Spleen (tissue), 13 donors: ENCODE measurements at places on chromosomes 5 and 9.

DNA sequence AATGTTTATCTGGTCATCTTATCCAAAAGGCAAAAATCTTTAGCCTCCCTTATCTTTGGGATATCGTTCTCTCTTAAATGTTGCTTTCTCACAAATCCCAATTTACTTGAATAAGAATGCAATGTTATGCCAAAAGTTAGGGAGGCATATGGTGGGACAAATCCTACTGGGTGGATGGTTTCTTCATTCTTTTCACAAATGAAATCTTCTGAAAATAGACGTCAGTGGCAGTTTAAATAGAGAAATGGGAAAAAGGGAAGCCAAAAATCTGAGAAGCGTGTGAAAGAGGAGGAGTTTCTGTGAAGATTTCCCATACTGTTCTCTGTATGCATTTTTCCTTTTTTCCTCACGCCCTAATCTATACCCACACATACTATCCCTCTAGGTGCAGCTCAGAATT lies 2.5 kb upstream of the PCDHAC1 start:
- no peak overlapping the region for H3K27ac ChIP-seq
- H3K36me3 ChIP-seq: no peaks in the 10 kb centered on the region
- peaks cover 12% of the 10 kb centered on the region for H3K4me1 ChIP-seq
- H3K4me3 ChIP-seq: no peak overlapping the region

DNA sequence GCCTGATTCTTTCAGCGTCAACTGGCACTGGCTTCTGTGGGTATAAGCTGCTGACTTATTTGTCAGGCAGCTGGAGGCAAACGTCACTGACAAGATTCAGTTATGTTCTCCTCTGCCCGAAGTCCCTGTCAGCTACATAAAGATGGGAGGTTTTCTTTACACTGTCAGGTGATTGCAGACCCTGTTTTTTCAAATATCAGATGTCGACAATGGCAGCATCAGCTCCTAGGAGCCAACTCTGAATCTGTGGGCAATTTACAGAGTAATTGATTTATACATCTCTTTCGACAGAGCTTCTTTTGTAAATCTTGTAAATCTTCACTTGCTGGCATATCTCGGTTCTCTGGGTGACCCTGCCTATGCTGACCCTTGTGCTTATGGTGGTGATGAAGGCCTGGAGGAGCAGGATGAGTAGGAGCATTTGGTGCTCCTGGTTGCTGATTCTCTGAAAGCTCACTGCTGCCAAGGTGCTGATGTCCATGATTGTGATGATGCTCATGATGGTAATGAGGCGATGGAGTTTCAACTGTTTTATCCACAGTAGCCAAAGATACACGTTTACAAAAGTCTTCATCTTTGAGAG lies 10.9 kb downstream of the SELENOP start:
- no peak overlapping the region for H3K27ac ChIP-seq
- H3K4me3 ChIP-seq: no peak overlapping the region
- DNase-seq: no peak
- no peaks in the 10 kb centered on the region for H3K36me3 ChIP-seq

GRCh38 chr9:113313261-113313660 lies 10.1 kb upstream of the RNF183 start:
- DNase-seq: no peak
- no peak overlapping the region for H3K4me3 ChIP-seq
- no peaks in the 10 kb centered on the region for H3K27me3 ChIP-seq

- H3K4me1 ChIP-seq: peaks cover 30% of the 10 kb centered on the region
- H3K27me3 ChIP-seq: no peaks in the 10 kb centered on the region
- no peak for DNase-seq
- no peaks in the 10 kb centered on the region for H3K36me3 ChIP-seq
Measured at GRCh38 chr9:14096258-14096922, 217.6 kb downstream of the NFIB start.

DNA sequence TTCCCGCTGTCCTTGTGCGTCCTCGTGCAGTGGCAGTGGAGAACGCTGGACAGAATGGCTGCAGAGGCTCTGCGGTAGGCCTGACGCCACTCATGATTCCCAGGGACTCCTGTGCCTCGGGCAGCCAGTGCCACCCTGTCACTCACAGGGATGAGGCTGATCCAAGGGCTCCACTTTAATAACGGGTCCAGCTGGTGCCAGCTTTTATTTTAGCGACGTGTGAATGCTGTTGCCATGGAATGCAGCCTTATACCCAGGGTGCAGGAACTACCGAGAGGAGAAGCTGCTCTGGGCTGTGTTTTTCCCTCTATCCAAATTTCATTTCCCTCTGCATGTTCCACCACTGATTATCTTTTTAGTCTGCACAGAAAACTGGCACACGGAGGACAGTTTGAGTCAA lies 15.8 kb upstream of the NTNG2 start:
- peaks cover 42% of the 10 kb centered on the region for H3K27me3 ChIP-seq
- peaks cover 10% of the 10 kb centered on the region for H3K4me1 ChIP-seq
- no peaks in the 10 kb centered on the region for H3K36me3 ChIP-seq
- H3K27ac ChIP-seq: no peak overlapping the region

DNA sequence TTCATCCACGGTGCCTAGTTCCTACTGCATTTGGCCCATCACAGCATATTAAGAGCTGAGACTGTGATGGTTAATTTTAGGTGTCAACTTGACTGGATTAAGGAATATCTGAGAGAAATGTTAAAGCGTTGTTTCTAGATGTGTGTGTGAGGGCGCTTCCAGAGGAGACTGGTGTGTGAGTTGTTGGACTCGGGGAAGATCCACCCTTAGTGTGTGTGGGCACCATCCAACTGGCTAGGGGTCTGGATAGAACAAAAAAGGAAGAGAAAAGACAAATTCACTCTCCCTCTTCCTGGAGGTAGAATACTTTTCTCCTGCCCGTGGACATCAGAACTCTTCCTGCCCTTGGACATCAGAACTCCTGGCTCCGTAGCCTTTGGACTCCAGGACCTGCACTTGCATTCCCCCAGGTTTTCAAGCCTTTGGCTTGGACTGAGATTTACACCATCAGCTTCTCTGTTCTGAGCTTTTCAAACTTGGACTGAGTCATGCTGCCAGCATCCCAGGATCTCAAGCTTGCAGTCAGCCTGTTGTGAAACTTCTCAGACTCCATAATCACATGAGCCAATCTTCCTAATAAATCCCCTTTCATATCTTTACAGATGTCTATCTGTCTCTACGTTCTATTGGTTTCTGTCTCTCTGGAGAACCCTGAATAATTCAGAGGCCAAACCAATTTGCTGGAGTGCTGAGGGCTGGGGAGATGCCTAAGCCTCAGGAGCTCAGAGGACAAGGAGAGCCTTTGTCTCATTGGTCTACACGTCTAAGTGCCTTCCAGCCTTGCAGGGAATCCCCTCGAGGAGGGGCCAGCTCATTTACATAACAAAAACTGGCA lies 164.5 kb downstream of the DCP2 start:
- no peaks in the 10 kb centered on the region for H3K27me3 ChIP-seq
- no peaks in the 10 kb centered on the region for H3K36me3 ChIP-seq

DNA sequence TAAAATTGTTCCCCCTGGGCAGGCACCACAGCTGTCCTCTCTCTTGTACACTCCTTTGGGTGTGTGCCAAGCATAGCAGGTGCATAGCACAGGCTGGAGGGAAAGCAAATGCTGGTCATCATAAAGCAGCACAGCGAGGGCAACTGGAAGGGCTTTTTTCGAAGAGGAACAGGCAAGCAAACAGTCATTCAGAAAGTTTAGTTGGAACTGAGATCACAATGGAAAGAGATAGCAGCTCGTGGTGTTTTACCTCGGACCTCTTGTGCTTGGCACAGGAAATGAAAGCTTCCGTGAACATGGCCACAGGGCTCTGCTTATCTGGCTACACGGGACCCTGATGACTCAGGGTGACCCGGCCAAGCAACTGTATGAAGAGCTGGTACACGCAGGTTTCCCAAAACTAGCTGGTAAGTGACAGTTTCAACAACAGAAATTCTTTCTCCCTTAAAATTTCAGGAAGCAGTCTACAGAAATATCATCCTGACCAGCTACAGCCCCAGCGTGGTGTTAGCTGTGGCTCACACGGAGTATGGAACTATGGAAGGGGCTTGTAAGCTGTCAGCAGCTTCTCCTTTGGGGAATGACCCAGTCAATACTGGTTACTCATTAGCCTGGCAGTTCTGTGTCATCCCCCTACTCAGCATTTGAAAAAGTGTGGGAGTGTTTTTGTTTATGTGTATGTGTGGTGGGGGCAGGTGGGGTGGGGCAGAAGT lies 48.1 kb downstream of the POC5 start:
- H3K36me3 ChIP-seq: peaks cover 10% of the 10 kb centered on the region
- DNase-seq: peak; percentile 79
- H3K4me3 ChIP-seq: no peak overlapping the region
- H3K4me1 ChIP-seq: peaks cover 13% of the 10 kb centered on the region

GRCh38 chr5:138748630-138749081 lies 4.6 kb upstream of the CTNNA1 start:
- DNase-seq: peak; percentile 24
- peaks cover 10% of the 10 kb centered on the region for H3K4me1 ChIP-seq
- H3K27ac ChIP-seq: no peak overlapping the region
- no peaks in the 10 kb centered on the region for H3K36me3 ChIP-seq
- no peaks in the 10 kb centered on the region for H3K27me3 ChIP-seq

DNA sequence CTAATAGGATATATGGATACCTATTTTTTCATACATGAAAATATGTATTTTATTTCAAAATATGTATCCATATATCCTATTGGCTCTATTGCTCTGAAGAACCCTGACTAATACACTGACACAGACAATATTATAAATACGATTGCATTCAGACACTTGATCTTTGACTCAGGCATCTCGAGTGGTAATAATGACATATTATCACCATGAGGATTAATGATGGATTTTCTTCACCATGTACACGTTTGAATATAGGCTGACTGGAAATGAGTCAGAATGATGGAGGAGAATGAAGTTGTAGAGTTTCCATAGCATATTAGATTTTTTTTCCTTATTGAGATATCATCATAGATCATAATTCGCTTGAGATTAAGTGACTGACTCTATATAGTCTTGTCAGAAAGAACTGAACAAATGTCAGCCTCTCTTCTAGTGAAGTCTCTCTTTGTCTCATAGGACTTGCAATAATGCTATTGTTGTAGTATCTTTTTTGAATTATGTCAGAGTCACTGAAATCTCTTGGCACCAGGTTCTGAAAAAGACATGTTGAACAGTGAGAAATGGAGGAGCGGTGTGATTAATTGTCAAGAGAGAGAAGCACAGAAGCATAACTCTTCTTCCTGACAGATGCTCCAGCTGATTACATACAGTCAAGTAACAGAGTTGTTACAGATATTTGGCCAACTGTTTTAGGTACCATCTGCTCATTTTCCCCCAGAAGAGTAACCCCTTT lies 41.4 kb upstream of the SLCO6A1 start:
- no peak overlapping the region for H3K27ac ChIP-seq
- no peaks in the 10 kb centered on the region for H3K4me1 ChIP-seq
- no peaks in the 10 kb centered on the region for H3K27me3 ChIP-seq
- no peak overlapping the region for H3K4me3 ChIP-seq

GRCh38 chr9:96203867-96204501 lies 98.0 kb downstream of the HSD17B3 start:
- H3K27ac ChIP-seq: no peak overlapping the region
- no peak overlapping the region for H3K4me3 ChIP-seq
- no peaks in the 10 kb centered on the region for H3K36me3 ChIP-seq
- H3K27me3 ChIP-seq: no peaks in the 10 kb centered on the region

DNA sequence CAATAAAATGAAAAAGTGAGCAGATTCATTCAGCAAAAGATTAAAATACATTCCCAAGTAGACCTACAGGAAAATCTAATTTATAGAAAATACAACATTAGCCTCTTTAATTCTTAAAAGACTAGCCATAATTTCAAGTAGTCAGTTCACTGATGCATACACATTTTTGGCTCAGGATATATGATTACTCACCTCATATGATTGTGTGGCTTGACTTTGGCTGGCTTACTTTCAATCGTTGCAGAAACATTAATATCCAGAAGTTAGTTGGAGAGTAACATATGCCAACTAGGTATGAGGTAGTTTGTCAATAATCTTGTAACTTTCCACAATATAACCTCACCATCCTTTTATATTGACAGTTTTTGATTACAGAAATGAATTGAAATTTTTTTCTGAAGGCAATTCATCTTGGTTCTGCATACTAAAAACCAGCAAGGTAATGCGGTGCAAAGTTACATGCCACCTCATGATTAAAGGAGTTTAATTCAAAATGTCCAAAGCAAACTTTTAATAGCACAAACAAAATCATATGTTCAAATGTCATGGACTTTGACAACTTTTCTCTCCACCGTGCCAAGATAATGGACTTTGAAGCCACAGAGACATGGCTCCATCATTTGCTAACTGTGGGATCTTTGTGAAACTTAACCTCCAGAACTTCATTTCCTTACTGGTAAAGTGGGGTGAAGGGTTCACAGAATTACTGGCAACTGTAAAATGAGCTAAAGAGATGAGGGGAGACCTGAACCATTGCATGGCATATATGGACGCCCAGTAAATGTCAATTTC lies 76.6 kb upstream of the PAM start:
- H3K27me3 ChIP-seq: no peaks in the 10 kb centered on the region
- no peaks in the 10 kb centered on the region for H3K4me1 ChIP-seq
- DNase-seq: no peak
- no peak overlapping the region for H3K27ac ChIP-seq
- H3K4me3 ChIP-seq: no peak overlapping the region

DNA sequence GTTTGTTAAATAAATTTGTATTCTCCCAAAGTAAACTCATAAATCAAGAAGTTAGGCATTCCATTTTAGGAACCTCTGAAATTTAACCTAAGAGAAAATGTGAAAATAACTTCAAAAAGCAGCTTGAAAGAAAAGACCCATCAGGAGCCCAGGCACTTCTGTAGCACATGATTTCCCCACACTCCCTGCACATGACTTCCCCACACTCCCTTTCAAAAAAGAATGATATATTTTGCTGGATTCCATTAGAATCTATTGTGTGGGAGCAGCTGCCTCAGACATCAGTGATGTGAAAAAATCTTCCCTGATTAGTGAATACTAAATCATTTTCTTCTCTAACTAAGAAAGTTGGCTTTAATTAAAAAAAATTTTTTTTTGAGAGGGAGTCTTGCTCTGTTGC lies 83.3 kb downstream of the GLDC start:
- no peak overlapping the region for H3K4me3 ChIP-seq
- H3K27me3 ChIP-seq: no peaks in the 10 kb centered on the region
- H3K27ac ChIP-seq: no peak overlapping the region
- no peaks in the 10 kb centered on the region for H3K4me1 ChIP-seq
- DNase-seq: no peak

DNA sequence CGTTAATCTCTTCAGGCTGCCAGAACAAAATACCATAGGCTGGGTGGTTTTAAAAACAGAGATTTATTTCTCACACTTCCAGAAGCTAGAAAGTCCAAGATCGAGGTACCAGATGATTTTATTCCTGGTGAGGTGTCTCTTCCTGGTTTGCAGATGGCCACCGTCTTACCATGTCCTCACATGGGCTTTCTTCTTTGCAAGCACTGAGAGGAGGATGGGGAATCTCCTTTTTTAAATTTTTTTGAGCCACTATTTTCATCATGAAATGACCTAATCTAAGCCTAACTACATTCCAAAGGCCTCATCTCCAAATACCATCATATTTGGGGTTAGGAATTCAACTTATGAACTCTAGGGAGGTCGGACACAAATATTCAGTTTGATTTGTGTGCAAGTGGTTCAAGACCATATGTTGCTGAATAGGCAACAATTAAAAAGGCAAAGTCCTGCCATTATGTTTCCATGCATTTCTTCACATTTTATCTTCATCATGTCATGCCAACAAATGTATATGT lies 371.2 kb downstream of the CDH18 start:
- no peaks in the 10 kb centered on the region for H3K27me3 ChIP-seq
- no peaks in the 10 kb centered on the region for H3K36me3 ChIP-seq
- H3K4me3 ChIP-seq: no peak overlapping the region
- H3K27ac ChIP-seq: no peak overlapping the region
- DNase-seq: no peak
